ENCODE measurements at places on chromosomes 4 and X. TPM values are rescaled to one million over a fixed set of nuclear protein-coding genes. Genes with fewer than 3 reads are reported as not detected.

Gene ASMTL
- total RNA-seq, result 45.4 TPM

DNA sequence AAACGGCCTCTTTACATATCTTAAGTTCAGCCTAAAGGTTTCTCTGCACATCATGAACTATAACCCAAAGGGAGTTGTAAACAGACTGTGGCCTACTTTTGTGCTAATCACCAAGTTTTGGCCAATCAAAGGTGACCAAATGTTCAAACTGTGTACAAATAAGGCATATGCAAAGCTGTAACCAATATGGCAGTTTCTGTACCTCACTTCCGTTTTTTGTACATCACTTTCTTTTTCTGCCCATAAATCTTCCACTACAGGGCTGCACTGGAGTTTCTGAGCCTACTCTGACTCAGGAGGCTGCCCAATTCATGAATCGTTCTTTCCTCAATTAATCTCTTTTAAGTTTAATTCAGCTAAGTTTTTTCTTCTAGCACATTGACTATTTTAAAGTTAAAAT is 318.7 kb downstream of the SLC7A11 start:
- no peak for DNase-seq

Gene TMEM156
- total RNA-seq, result 7.5 TPM

Gene TMPRSS11D
- not detected for total RNA-seq

All from T-cell (primary cell).